Psoas muscle (tissue), 8 donors: ENCODE measurements at places on chromosomes 13 and 19. TPM values are rescaled to one million over a fixed set of nuclear protein-coding genes. Genes with fewer than 3 reads are reported as not detected.

The DENND1C gene
- total RNA-seq: 0.93 TPM

The ZNF497 gene
- total RNA-seq: 0.25 TPM

DNA sequence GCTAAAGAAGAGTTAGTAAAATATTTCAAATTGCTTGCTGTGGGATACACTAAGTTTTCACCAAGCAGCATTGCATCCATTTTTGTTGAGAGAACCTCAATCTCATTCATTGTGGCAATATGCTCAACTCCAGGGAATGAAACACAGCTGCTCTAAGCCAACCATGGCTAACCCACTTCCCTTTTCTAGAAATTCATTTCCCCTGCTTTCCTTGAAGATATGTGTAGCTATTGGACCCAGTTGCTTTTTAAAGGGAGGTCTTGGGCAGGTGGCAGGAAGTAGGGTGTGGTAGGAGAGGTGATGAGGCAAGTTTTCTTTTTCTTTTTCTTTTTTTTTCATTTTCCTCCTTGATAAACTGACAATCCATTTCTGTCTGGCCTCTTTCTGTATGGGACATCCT, 452.2 kb downstream of the FGF14 start:
- no peaks in the 10 kb centered on the region for H3K36me3 ChIP-seq
- H3K4me3 ChIP-seq: no peak overlapping the region
- no peaks in the 10 kb centered on the region for H3K4me1 ChIP-seq

- no peak for DNase-seq
- H3K4me1 ChIP-seq: no peaks in the 10 kb centered on the region
- H3K27ac ChIP-seq: no peak overlapping the region
- no peaks in the 10 kb centered on the region for H3K36me3 ChIP-seq
- H3K4me3 ChIP-seq: no peak overlapping the region
Observed at GRCh38 chr13:77514336-77514726, 21.2 kb upstream of the SCEL start.

- H3K27ac ChIP-seq: no peak overlapping the region
- H3K27me3 ChIP-seq: no peaks in the 10 kb centered on the region
- peaks cover 5% of the 10 kb centered on the region for H3K4me1 ChIP-seq
- no peak for DNase-seq
- H3K36me3 ChIP-seq: no peaks in the 10 kb centered on the region
Observed at GRCh38 chr13:26062853-26063444, 11.1 kb upstream of the SHISA2 start.

GRCh38 chr13:23671897-23672296, 101.7 kb downstream of the TNFRSF19 start:
- H3K27me3 ChIP-seq: no peaks in the 10 kb centered on the region
- H3K36me3 ChIP-seq: no peaks in the 10 kb centered on the region
- peaks cover 8% of the 10 kb centered on the region for H3K4me1 ChIP-seq
- no peak for DNase-seq

DNA sequence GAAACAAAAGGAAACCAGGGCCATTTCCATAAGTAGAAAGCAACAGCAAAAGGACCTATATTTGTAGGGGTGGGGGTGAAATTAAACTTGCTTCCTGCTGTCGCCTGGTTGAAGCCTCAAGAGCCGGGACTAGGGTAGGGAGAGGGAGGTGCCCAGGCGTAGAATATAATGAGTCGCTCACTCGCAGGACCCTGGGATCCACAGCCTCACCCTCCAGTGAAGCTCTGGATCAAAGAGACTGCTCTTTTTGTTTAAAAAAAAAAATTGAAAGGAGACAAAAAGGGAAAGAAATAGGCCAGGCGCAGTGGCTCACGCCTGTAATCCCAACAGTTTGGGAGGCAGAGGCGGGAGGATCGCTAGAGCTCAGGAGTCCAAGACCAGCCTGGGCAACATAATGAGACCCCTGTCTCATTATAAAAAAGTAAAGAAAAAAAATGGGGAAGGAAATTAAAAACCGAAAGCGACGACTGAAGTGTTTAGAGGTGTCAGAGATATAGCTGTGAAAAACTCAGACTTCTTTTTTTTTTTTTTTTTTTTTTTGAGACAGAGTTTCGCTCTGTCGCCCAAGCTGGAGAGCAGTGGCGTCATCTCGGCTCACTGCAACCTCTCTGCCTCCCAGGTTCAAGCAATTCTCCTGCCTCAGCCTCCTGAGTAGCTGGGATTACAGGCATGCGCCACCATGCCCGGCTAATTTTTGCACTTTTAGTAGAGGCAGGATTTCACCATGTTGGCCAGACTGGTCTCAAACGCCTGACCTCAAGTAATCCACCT, 10.9 kb upstream of the ADGRE5 start:
- no peaks in the 10 kb centered on the region for H3K36me3 ChIP-seq
- H3K4me1 ChIP-seq: peaks cover 10% of the 10 kb centered on the region
- peak overlapping the region; percentile 50 for H3K27ac ChIP-seq
- H3K4me3 ChIP-seq: peak overlapping the region; percentile 7

GRCh38 chr19:41871573-41872383, 5.3 kb upstream of the CD79A start:
- no peaks in the 10 kb centered on the region for H3K4me1 ChIP-seq
- H3K36me3 ChIP-seq: peaks cover 53% of the 10 kb centered on the region
- H3K27me3 ChIP-seq: no peaks in the 10 kb centered on the region
- no peak overlapping the region for H3K4me3 ChIP-seq
- DNase-seq: peak; percentile 46

DNA sequence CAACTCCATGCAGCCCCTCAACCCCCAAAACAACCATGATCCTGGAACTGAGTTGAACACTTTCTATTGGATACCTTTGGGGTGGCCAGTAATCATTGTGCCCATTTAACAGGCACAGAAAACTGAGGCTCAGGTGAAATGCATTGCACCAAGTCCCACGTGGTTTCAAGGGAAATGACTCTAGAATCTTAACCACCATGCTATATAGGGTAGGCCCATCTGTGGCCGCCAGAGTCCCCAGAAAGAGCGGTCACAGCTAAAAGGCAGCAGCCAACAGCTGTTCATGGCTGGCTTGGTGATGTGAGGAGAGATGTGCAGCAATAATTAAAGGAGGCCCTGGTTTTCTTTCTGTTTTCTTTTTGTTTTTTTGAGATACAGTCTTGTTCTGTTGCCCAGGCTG, 2.6 kb downstream of the CNN1 start:
- no peaks in the 10 kb centered on the region for H3K27me3 ChIP-seq
- no peak overlapping the region for H3K4me3 ChIP-seq
- H3K27ac ChIP-seq: no peak overlapping the region

- H3K27me3 ChIP-seq: no peaks in the 10 kb centered on the region
- H3K36me3 ChIP-seq: peaks cover 26% of the 10 kb centered on the region
- H3K4me3 ChIP-seq: no peak overlapping the region
Observed at GRCh38 chr13:112806739-112807652, 117.2 kb downstream of the ATP11A start.

- H3K27ac ChIP-seq: no peak overlapping the region
- H3K36me3 ChIP-seq: peaks cover 32% of the 10 kb centered on the region
- H3K27me3 ChIP-seq: no peaks in the 10 kb centered on the region
- no peak overlapping the region for H3K4me3 ChIP-seq
- no peaks in the 10 kb centered on the region for H3K4me1 ChIP-seq
Observed at GRCh38 chr19:52651956-52652355, 13.8 kb upstream of the ZNF83 start.
